ENCODE measurements at places on chromosomes 3 and 15.

- H3K27me3 ChIP-seq: no peaks in the 10 kb centered on the region
- H3K4me1 ChIP-seq: peaks cover 6% of the 10 kb centered on the region
- peaks cover 3% of the 10 kb centered on the region for H3K36me3 ChIP-seq
- H3K4me3 ChIP-seq: no peak overlapping the region
- H3K27ac ChIP-seq: no peak overlapping the region
Observed at GRCh38 chr3:17232442-17232841, 347.7 kb downstream of the PLCL2 start.

DNA sequence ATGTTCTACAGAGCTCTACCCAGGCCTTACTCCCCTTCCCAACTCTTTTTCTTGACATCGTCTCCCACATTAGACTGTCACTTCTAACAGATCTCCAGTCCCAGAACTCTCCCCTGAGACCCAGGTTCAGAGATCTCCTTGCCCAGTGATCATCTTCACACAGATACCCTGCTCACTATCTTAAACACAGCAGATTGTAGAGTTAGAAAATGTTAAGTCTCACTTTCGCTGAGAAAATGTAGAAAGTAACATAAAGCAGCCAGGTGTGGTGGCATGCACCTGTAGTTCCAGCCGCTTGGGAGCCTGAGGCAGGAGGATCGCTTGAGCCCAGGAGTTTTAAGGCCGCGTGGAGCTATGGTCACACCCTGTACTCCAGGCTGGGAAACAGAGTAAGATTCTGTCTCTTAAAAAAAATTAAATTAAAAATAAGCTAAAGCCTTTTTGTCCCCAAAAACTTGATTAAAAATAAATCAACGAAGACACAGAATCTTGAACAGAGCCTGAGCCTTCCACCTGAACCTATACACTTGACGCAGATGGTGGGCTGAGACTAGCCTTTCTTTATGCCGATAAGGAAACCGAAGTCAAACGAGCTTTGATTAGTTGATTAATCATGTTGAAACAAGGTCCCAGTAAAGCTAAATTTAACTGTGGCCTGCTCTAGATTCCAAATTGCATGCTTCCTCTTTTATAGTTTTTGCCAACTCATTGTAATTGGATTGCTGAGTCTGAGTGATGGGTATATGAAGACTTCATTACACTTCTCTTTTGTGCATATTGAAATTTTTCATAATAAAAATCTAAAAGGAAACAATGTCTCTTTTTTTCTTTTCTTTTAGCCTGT, 31.3 kb upstream of the BLM start:
- H3K4me1 ChIP-seq: peaks cover 8% of the 10 kb centered on the region
- H3K27me3 ChIP-seq: no peaks in the 10 kb centered on the region
- H3K27ac ChIP-seq: peak overlapping the region; percentile 87
- peak; percentile 70 for DNase-seq

DNA sequence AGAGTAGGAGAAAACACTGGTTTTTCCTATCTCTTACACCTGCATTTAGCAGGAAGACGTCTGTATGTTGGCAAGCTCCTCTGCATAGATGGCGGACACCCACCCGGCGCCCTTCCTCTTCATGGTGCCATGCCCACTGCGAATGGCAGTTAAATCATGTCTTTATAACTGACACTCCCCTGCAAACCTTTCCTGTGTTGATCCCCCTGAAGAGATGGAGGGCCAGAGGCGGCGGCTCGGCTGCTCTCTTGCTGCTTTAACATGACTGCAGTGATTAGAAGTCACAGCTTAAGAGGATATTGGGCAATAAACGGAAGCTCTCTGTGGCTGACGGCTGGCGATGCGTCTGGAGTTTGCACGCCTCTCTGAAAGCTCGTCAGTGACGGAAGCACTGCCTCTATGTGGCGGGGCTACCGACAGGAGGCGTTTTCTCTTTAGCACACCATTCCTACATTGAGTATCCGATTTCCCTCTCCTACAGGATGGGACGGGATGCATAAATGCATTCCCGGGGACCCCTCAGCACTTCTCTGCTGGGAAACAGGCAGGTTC, 25.5 kb upstream of the SNRPA1 start:
- no peaks in the 10 kb centered on the region for H3K27me3 ChIP-seq
- H3K27ac ChIP-seq: no peak overlapping the region
- no peak overlapping the region for H3K4me3 ChIP-seq
- no peaks in the 10 kb centered on the region for H3K36me3 ChIP-seq

- H3K27me3 ChIP-seq: peaks cover 43% of the 10 kb centered on the region
- H3K36me3 ChIP-seq: no peaks in the 10 kb centered on the region
- no peak overlapping the region for H3K27ac ChIP-seq
- H3K4me3 ChIP-seq: no peak overlapping the region
Observed at GRCh38 chr3:190446573-190447279, 3.0 kb downstream of the TMEM207 start.

- H3K4me1 ChIP-seq: no peaks in the 10 kb centered on the region
Observed at GRCh38 chr3:106013971-106014370, 145.2 kb upstream of the CBLB start.

- no peak for DNase-seq
- H3K36me3 ChIP-seq: no peaks in the 10 kb centered on the region
- peaks cover 4% of the 10 kb centered on the region for H3K27me3 ChIP-seq
- no peaks in the 10 kb centered on the region for H3K4me1 ChIP-seq
Observed at GRCh38 chr15:79736435-79737000, 160.3 kb downstream of the MTHFS start.

GRCh38 chr3:66066963-66067617, 28.4 kb upstream of the MAGI1 start:
- H3K27me3 ChIP-seq: no peaks in the 10 kb centered on the region
- H3K4me1 ChIP-seq: no peaks in the 10 kb centered on the region
- DNase-seq: no peak
- no peak overlapping the region for H3K27ac ChIP-seq
- no peak overlapping the region for H3K4me3 ChIP-seq
- no peaks in the 10 kb centered on the region for H3K36me3 ChIP-seq

GRCh38 chr15:64452988-64453688, 7.2 kb upstream of the ZNF609 start:
- DNase-seq: no peak
- H3K4me1 ChIP-seq: peaks cover 37% of the 10 kb centered on the region
- no peak overlapping the region for H3K4me3 ChIP-seq
- H3K27ac ChIP-seq: no peak overlapping the region
- no peaks in the 10 kb centered on the region for H3K27me3 ChIP-seq
- no peaks in the 10 kb centered on the region for H3K36me3 ChIP-seq

DNA sequence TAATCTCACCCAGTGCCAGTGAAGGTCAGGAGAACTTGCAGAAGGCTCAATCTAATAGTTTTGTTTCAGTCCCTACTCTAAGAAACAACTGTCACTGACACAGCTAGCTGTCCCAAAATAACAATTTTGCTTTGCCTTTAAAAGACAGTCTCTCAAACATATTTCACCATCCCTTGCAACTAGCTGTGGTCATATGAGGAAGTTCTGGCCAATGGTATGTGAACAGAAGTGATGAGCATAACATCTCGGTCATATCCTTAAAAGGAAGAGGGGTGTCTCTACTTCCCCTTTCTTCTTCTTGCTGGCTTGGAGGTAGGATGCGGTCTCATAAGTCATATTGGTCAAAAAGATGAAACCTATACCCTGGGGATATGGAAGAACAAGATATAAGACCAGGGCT, 198.1 kb downstream of the NEK10 start:
- no peaks in the 10 kb centered on the region for H3K4me1 ChIP-seq
- DNase-seq: peak; percentile 42
- H3K36me3 ChIP-seq: no peaks in the 10 kb centered on the region
- H3K27ac ChIP-seq: no peak overlapping the region
- H3K4me3 ChIP-seq: no peak overlapping the region

DNA sequence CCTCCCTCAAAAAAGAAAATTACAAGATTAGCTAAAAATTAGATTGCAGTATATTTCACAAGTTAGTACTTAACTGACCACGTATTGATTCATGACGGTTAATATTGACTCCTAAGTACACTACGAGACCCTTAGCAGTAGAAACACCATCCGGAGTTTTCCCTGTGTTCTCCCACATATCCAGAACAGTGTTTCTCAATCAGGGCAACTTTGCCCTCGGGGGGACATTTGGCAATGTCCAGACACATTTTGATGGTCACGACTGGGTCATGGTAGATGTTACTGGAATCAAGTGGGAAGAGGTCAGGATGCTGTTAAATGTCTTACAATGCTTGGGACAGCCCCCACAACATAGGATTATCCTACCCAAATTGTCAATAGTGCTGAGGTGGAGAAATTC, 40.7 kb upstream of the LIPC start:
- H3K36me3 ChIP-seq: no peaks in the 10 kb centered on the region
- H3K4me3 ChIP-seq: no peak overlapping the region
- H3K27ac ChIP-seq: no peak overlapping the region
- DNase-seq: no peak

Measured in common myeloid progenitor, CD34-positive (primary cell).